ENCODE measurements at places on chromosomes 16 and 17.

DNA sequence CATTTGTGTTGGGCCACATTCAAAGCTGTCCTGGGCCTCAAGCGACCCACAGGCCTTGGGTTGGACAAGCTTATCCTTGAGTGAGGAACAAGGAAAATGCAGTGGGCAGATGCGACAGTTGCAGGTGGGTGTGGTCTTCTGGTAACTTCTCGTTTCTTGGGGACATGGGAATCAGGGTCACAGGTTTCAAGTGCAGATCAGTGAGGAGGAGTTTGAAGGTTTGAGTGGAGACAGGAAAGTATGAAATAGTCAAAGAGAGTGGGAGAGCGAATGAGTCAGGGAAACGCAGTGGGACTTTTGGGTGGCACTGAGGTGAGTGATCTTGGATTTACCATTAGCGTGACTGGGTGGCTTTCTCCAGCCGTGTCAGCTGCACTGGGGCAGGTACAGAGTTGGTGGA, 15.4 kb upstream of the CCL22 start:
- DNase-seq: no peak

GRCh38 chr16:69851491-69852240, 89.5 kb downstream of the WWP2 start:
- no peak for DNase-seq

GRCh38 chr17:12958786-12959185, 59.0 kb downstream of the ELAC2 start:
- no peak for DNase-seq

GRCh38 chr16:23356941-23357340, 54.8 kb downstream of the SCNN1B start:
- no peak for DNase-seq

DNA sequence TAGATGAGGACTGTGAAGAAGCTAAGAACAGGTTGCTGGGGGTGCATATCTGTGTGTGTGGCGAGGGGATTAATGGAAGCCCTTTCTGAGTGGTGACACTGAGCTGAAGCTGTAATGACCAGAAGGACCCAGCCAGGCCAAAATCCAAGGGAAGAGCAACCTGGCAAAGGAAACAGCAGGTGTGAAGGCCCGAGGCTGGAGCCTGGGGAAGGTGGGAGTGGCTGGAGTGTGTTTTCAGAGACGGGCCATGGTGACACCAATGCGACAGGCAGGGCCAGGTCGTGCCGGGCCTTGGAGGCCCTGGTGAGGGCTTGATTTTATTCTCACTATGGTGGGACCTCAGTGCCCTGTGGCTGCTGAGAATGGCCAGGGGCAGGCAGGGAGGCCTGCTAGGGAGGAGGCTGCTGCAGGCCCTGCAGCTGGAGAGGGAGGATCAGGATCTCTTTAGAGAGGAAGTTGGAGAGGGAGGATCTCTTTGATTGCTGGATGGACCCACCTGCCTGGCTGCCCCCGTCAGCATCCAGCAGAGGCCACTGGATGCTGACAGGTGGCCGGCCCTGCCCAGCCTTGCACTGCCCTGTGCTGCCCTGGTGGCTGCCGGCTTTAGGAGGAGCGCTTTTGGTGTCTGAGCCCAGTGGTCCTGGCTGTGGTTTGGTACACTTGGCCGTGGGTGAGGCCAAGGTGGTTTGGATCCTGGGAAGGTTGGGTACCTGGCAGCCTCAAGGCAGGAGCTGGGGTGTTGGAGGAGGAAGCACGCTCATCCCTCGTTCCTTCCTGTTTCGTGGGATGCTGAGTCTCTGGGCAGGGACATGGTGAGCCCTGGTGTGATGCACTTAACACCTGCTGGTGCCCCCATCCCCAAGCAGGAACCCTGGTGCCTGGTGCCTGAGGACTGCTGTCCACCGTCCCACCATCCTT, 188.3 kb downstream of the SEC14L1 start:
- no peak for DNase-seq

GRCh38 chr16:68607443-68607842, 37.7 kb upstream of the CDH3 start:
- DNase-seq: no peak

- no peak for DNase-seq
These were observed 12.2 kb upstream of the PRKCA start for GRCh38 chr17:66290101-66290722.

DNA sequence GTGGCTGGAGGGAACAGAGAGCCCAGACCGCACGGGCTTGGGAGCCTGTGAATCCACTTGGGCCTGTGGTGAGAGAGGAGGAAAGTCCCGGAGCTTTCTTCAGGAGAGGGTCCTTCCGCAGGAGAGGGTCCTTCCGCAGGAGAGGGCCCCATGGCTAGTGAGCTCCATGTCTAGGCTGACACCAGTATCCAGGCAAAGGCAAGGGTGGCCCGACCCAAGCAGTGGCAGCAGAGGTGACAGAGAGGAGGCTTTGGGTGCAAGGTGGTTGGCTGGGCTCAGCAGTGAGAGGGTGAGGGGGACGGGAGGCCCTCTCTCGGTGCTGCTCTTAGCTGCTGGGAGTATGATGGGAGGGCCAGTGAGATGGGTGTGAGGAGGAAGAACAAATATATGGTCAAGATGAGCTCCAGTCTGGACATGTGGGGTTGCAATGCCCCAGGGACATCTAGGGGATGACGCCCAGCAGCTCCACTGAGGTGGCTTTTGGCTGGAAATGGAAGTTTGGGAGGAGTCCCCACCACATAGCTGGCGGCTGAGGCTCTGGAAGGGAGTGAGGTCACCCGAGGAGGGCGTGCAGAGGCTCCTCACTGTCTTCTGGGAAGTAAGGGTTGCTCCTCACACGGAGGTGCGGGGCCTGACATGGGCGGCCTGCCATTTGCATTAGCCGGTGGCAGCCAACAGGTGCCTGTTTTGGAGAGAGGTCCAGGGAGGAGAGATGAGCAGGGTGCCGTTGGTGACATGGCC, 2.3 kb upstream of the HSD3B7 start:
- no peak for DNase-seq

DNA sequence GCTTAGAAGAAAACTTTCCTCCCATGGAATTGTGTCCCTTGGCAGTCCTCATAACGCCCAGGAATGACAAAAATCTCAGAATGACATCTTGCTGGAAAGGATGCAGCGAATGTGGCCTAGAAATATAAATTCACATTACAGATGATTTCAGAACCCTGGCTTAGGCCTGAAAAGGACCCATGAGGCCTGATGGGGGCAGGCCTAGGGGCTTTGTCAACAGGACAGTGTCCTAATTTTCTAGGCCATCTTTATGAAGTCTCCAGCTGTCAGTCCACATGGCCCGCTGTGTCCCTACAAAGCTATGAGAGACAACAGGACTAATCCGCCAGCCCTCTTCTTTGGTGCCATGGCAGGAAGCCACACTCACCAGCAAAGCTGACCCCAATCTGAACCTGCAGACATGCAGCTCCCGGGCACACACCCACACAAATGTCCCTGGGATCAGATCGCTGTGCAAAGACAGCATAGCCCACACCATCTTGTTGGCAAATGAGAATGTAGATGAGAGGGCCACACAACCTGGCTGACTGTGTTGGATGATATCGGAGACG, 40.4 kb upstream of the DNAH17 start:
- DNase-seq: no peak

- DNase-seq: no peak
These were observed 215.4 kb downstream of the SOX9 start for GRCh38 chr17:72336026-72336803.

GRCh38 chr17:48258331-48258730, 150.8 kb downstream of the SNX11 start:
- no peak for DNase-seq

GRCh38 chr16:89046491-89046890, 47.2 kb upstream of the ACSF3 start:
- DNase-seq: no peak

DNA sequence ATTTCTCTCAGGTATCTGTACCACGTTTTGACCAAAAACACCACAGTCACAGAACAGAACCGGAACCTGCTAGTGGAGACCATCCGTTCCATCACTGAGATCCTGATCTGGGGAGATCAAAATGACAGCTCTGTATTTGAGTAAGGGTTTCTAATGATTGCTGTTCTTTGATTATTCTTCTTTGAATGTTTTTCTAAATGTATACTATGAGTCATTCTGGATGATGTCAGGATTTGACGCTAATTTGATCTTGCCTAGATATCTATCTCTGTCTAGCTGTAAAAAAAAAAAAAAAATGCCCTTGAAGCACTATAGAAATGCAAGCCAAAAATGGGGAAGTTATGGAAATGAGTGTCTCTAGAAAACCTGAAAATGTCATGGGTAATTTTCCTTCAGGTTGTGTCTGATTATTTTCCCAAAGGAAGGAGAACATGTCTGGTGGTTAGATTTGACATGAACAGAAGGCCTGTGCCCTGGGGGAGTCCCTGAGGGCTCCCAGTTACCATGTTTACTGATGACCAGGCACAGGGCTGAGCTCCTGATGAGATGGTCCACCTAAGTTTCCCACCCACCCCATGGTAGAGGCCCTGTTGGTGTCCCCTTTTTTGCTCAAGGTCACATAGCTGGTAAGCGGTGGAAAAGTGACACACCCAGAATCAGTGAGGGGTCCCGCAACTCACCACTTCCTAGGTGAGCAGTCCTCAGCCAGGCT, 13.6 kb downstream of the CLEC16A start:
- DNase-seq: no peak

DNA sequence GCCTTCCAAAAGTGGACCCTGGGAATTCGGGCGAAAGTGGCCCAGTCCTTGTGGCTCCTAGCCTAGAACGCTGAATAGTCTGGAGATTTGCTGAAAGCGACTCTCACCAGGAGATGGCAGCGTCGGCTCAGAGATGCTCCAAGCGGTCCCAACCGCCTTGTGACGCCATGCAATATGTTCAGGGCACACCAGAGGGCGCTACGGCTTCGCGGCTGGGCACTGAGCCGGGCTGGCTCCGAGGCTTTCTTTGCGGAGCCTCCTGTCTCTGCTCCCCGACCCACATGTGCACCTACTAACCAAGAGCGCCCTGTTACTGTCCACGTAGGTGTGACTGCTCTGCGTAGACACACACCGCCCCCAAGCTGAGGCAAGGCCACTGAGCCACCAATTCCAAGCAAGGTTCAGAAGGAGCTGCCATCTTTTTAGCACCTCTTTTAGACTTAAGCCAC, 36.9 kb downstream of the SYCE1L start:
- DNase-seq: peak; percentile 92

GRCh38 chr16:67842509-67843342, 606 bp downstream of the THAP11 start:
- peak; percentile 49 for DNase-seq

GRCh38 chr16:12869698-12870427, 31.5 kb upstream of the SHISA9 start:
- no peak for DNase-seq

DNA sequence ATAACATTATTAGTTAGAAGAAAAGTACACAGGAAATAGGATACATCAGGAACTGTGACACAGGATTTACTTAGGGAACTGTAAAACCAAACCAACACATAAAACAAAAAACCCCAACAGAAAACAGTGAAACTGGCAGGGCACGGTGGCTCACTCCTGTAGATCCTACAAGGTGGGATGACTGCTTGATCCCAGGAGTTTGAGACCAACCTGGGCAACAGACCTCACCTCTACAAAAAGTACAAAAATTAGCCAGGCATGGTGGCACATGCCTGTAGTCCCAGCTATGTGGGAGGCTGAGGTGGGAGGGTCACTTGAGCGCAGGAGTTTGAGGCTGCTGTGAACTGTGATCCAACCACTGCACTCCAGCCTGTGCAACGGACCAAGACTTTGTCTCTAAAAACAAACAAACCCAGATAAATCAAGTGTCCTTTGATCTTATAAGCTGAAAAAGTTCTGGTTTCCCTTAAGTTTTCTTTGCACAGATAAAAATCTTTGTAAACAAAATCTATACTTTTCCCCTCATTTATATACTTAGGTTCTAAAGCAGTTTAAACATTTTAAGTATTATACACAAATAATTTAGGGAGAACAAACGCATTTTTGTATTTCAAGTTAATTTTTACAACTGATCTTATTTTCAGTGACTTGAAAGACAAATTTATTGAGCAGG, 111.5 kb upstream of the TOB1 start:
- DNase-seq: no peak

DNA sequence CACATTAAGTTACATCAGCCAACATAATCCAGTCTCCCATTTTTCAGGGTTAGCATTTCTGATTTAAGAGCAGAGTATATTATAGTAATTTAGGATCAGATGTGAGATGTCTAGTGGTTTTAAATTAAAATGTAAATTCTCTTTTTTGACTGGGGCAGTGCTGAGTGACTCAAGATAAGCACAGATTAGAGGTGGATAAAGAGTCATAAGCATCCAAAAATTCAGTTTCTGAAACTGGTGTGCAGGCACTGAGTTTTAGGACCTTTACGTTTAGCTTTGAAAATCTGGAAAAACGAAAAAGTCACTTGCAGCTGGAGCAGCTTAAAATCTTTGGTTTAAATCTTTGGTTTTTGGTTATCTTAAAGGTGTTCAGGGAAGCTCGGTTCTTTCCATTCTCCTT, 190.7 kb downstream of the FTO start:
- no peak for DNase-seq

DNA sequence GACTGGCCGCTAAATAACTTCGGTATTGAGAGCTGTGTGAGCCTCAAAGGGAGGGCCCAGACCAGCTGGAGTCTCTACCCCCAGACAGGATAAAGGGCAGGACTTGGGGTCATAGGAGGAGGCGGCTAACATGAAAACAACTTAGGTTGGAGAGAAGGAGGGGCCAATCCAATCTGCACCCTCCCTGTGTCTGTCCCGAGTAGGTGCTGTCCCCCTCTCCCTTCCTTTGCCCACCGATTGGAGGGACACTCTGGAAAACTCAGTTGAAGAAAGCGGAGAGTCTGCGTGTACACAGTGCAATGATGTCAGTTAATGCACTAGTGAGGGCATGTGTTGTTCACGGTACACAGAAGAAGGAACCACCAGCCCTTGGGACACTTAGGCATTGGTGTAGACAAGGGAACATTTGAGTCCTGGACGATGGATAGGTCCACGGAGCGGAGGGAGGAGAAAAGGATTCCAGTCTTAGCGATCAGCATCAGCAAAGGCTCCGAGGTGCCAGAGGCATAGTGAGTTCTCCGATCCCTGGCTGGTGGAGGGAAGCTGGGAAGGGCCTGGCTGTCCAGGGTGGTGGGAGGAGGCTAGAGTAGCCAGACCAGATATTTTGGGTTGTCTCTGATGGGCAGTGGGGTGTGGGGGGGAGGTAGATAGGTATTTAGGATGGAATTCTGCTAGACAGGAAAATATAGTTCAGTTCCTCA, 761 bp downstream of the NOL3 start:
- no peak for DNase-seq

- no peak for DNase-seq
These were observed 70.5 kb downstream of the CFDP1 start for GRCh38 chr16:75362846-75363245.

DNA sequence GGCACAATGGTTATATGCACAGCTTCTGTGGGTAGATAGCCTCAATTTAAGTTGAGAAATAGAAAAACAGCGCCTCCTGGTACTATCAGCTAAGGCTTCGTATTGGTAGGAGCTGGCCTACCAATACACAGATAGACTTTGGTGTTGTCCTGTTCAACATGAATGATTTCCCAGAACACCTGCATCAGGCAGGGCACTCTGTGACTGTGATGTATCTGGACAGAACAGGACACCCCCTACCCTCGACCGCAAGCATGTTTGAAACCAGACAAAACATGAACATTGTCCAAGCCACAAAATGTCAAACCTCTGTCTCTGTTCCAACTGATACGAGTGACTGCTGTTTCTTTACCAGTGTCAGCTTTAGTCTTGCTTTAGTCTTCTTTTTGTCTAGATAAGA, 144.9 kb downstream of the HAPSTR1 start:
- no peak for DNase-seq

- DNase-seq: no peak
These were observed 13.2 kb downstream of the SDK2 start for GRCh38 chr17:73630965-73631595.

- no peak for DNase-seq
These were observed 209.6 kb upstream of the CACNG5 start for GRCh38 chr17:66625311-66625767.

- DNase-seq: peak; percentile 34
These were observed 117.4 kb downstream of the IRF8 start for GRCh38 chr16:86016201-86016965.

Data from neural crest cell (in vitro differentiated cells).